ENCODE measurements at places on chromosomes 16 and 17.

- no peak for DNase-seq
These were observed 8.9 kb downstream of the CHAD start for GRCh38 chr17:50459756-50460155.

GRCh38 chr17:80876950-80877728 is 114.5 kb upstream of the CHMP6 start:
- no peak for DNase-seq

DNA sequence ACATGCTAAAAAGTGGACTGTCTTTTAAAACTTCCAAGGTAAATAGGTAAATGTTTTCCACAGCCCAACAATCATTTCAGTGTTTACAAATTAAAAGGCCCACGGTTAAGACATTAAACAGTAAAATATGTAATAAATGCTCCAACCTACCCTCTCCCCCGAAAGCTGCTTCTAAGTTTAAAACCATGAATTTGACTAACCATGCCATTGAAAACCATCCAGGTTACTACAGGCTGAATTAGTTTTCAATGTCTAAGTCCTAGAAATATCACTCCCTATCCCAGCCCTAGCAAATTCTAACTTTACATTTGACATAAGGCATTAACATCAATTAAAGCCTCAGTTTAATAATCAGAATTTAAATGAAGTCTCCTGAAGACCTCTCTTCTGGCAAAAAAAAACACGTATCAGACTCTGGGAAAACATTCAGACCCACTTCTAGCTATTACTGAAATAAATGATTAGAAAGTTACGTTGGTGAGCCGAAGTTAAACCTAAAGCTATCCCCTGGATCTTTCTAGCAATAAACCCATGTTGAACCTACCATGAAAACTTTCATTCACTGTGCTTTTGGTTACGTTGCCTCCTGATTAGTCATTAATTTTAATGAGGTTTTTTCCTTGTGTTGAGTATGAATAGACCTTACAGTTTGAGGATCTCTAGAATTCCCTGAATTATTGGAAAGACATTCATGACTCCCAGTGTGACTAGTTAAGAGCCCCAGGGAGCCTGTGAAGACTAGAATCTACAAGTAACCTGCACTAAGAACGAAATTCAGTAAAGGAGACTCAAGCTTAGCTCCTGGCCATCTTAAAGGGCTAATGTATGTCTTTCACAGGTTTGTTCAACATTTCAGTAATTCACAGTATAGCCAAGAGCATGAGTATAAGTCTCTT is 1.7 kb upstream of the POLG2 start:
- no peak for DNase-seq

DNA sequence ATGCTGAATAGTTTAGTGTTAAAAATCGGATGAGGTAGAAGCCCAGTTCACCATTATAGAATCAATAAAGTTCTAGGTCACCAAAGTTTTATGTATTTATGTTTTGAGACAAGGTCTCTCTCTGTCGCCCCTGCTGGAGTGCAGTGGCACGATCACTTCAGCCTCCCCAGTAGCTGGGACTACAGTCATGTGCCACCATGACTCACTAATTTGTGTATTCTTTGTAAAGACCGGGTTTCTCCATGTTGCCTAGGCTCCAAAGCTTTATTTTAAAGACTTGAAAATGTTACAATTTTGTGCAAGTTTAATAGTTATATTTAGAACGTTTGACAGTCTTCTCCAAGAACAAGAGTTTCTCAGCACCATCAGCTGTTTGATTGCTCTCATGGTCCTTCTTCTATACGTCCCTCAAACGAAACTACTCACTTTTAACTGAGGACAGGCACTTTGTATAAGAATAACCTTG is 32.1 kb downstream of the NDE1 start:
- DNase-seq: no peak

- no peak for DNase-seq
These were observed 61.5 kb upstream of the CDH5 start for GRCh38 chr16:66304961-66305360.

- no peak for DNase-seq
These were observed 25.2 kb downstream of the PLD6 start for GRCh38 chr17:17180741-17181525.

DNA sequence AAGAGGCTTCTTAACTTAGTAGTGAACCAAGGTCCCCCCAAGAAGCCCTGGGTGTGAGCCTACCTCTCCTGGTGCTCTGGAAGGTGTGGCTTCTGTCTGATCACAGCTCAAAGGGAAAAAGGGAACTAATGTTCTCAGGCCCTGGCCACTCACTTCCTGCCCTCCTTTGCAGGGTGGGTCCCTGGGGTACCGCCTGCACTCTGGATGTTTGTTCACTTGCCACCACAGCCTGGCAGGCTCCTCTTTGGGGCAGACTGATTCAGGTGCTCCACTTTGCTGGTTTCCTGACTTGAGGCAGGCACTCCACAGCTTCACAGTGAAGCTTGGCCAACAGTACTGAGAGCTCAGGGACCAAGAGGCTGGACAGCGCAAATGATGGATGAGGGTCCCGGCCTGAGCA is 5.9 kb upstream of the MYO15A start:
- no peak for DNase-seq

- no peak for DNase-seq
These were observed 1.1 kb downstream of the ZNF423 start for GRCh38 chr16:49854796-49855203.

DNA sequence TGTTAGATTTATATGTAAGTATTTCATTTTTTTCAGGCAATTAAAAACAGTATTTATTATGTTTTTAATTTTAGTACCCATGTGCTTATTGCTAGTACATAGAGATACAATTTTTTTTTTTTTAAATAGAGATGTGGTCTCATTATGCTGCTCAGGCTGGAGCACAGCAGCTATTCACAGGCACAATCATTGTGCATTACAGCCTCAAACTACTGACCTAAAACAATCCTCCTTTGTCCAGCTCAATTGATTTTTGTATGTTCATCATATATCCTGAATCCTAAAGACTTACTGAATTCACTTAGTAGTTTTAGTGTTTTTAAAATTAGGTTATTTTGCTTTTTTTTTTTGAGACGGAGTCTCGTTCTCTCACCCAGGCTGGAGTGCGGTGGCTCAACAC is 26.3 kb downstream of the SPECC1 start:
- DNase-seq: no peak

DNA sequence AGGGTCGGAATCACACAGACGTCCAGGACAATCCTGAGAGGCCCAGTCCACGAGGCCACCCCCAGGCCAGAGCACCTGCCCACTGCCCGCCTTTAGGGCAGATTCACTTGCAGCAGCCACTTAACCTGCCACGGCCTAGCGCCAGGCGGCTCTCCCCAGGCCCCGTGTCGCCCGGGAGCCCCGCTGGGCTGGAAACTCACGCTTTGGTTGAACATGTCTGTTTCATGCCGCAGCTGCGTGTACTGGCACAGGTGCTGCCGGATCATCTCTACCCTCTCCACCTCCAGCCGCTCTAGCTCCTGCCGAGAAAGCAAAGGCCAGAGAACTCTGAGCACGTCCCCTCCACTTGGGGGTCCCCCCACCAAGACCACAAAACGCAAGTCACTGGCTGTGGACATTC is 12.7 kb upstream of the RCVRN start:
- DNase-seq: no peak

GRCh38 chr16:31273676-31274075 is 13.9 kb downstream of the ITGAM start:
- DNase-seq: no peak

- DNase-seq: no peak
These were observed 103.9 kb downstream of the GNAO1 start for GRCh38 chr16:56295059-56295665.

GRCh38 chr17:4853208-4853671 is 20.1 kb downstream of the MINK1 start:
- DNase-seq: no peak

DNA sequence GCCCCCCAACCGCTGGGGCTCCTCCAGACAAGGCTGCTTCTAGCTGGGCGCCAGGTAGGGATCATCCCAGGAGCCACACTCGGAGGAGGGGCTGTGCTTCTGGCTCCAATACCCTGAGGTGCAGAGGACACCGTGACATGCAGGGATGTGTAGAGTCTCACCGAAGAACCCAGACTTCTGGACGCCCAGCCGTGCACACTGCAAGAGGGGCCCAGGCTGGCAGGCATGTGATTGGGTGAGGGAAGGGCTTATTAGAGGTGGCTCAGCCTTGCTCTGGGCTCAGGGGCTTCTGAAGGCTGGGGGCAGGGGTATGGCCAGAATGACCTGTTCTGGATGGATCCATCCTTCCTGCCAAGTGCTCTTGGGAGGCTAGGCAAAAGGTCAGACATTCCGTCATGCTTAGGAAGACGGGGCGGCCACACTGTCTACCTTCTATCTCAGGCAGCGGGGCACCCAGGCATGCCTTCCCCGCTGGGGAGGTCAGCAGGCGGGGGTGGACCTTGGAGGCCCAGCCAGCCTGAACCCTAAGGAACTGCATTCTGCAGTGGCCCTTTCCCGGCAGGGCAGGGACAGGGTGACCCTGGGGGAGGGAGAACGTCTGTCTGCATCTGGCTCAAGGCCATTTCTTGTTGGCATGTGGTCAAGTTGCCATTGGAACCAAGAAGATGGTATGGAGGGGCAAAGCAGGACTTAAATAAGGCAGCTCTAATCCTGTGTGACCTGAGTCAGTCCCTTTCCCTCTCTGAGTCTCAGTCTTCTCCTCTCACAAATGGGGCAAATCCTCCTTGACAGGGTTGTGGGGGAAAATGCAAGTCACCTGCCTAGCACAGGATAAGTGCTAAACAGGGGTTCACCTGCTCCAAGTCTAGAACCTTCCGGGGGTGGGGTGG is 5.8 kb upstream of the ADGRG1 start:
- DNase-seq: no peak

DNA sequence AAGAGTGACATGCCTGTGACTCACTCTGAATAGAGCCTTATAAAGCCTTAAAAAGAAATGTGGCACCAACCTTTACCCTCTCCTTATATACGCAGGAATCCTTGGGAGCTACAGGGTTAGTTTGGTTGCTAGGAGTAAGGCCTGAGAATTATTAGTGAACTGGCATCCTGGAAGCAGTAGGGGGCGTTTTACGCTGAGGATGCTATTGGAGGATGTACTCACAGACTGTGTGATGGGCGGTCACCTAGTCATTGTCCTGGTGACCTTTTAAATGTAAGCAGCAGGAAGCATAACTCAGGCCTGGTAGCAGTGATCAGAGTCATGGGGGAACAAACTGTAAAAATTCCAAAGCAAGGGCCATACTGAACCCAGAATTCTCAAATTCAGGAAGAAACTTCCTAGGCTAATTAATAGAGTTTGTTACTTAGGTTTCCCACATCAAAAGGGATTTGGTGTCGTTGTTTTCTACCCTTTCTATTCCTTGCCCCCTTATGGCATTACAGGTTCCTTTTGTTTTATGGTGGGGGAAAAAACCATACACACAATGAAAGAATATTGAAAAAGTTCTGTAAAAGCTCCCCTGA is 153.8 kb downstream of the SNX11 start:
- no peak for DNase-seq

DNA sequence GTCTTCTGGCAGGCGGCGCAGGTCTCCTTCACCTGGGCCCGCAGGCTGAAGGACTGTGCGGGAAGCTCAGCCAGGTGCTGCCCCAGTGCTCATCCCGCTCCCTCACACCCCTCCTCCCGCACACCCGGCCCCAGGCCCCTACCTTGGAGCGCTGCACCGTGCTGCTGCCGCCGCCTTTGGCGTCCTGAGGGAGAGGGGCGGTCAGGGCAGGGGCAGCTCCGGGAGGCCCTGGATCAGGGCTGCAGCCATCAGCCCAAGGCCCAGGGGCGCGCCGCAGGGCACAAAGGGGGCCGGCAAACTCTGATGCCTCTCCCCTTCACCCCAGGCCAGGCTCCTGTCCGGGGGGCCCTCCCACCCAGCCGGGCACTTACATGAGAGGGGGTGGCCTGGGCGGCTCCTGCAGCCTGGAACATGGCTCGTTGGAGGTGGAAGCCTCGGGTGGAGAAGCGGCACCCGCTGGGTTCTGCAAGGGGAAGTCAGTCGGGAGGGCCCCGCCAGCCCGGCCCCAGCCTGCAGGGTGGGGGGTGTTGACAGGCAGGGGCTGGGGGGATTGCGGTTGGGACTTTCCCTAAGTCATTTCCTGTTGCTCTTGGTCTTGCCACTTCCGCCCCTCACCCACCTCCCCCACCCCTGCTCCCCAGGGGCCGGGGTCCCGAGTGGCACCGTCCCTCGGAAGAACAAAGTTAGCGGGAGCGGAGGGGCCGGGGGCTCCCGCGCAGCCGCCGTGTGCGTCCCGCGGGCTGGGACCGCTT is 863 bp downstream of the LIMD2 start:
- no peak for DNase-seq

- no peak for DNase-seq
These were observed 847.4 kb upstream of the SOX9 start for GRCh38 chr17:71273441-71273840.

DNA sequence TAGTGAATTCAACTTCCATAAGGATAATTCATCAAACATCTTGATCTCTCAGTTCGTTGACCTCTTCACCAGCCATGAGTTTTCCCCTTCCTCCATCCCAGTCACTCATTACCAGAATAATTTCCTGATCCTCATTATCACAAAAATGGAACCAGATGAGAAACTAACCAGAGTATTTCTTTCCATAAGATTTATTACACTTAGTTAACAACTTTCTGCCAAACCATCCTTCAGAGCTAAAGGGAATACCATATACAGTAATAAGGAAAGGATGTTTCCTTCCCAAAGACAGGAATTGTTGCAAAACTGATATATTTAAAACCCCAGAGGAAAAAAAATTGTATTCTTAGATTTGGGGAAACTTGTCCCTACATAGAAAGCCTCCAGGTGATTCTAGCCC is 8.6 kb downstream of the KRTAP29-1 start:
- no peak for DNase-seq

DNA sequence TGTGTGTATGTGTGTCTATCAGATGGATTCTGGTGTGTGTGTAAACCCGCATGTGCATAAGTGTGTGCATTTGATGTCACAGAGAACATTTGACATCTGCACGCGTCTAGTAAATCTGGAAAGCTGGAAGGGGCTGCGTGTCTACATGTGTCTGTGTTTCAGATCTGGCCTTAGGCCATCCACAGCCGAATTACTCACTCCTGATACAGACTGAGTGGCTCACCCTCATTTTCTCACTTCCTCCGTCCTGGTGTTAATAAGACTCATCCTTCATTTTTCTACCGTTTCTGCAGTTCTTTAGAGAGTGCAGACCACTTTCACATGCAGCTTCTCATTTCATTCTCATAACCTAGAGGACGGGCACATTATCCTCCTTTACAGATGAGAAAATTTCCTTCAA is 491.6 kb downstream of the CDH13 start:
- DNase-seq: no peak

- no peak for DNase-seq
These were observed 6.4 kb downstream of the SLC16A3 start for GRCh38 chr17:82235056-82235774.

DNA sequence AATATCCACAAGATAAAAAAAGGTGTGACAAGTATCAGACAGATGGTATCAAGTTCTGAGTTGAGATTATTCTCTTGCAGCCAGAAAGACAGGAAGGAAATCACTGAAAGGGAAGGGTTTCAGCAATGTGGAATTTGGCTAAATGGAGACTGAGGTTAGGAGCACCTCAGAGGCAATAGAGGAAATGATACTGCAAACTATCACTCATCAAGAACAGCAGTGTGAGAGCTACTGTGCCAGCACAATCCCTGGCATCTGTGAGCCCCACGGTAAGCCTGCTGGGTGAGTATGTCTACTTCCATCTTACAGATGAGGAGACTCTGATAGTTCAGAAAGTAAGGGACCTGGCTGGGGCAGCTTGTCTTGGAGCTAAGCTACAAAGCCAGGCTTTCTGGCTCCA is 162.0 kb downstream of the SALL1 start:
- no peak for DNase-seq

GRCh38 chr16:89909777-89910716 is 8.6 kb upstream of the MC1R start:
- DNase-seq: peak; percentile 41

All from omental fat pad (tissue), 4 donors.